ENCODE measurements at places on chromosomes 3 and 15.
A peak's percentile ranks its signal among the peaks of the same experiment; 100 is the strongest.

DNA sequence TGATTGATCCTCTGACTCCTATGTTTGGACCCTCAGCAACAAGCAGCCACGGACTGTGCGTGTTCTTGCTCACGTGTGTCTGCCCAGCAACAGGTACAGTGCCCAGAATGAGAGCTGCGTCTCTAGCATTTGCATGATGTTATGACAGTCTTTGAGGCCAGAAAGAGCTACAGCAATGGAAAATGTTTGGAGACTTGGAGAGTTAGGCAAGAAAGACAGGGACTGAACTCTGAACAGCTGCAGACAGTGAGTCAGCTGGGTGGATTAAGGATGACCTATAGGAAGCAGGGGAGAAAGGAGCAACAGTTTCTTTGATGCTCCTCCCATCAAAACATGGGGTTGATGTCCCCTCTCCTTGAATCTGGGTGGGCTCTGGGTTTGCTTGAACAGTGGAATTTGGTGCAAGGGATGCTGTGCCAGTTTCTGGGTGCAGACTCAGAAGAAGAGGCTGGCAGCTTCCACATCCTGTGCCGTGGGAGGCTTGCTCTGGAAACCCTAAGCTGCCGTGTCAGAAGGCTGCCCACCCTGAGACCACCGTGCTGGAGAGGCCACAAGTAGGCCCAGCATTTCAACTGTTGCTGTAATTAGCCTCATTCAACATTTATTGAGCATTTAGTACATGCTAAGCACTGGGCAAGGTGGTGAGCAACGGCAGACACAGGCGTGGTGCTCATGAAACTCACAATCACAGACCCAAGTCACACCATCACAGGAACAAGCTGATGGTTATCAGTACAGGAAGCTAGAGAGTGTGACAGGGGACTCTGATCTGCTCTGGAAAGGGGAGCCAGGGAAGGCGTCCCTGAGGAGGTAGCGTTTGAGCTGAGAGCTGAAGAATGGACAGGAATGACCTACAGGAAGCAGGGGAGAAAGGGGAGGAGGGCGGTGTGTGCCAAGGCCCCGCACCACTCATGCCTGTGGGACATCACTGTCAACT is 21.7 kb downstream of the CCR9 start:
- no peak for DNase-seq

DNA sequence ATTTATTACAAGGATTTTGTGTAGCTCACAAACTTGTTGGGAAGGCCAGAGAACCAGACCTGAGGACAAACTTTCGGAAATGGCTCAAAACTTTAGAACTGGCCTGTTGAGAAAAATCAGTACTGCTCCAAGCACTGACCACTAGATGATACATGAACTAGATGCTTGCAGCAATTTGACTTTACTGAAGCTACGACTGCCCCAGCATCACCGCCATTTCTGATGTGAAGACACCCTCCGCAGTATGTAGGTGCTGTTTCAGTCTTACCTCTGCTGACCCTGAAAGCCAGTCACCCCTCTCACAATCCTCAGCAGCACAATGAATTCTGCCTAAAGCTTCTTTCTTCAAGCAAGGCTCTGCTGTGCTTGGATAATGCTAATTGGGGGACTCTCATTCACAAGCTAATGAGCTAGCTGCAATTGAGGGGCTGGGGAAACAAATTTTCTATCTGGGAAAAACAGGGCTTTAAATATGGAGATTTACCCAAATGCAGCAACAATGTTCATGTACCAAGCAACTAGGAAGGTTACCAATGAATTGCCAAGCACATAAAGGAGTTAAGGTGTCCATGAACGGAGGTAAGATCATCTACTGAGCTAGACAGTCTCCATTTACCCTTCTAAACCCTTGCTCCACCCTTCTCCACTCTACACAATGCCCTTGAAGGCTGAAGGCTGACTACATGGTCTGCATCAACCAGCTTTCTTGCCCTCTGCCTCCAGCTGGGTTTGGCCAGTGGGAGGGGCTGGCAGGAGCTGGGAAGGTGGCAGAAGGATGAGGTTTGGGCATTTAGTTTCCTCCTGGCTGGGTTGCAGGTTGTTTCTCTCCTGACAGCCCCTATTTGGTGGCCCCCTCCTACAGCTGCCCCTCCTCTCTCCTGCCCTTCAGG is 53.2 kb upstream of the FSTL1 start:
- no peak for DNase-seq

DNA sequence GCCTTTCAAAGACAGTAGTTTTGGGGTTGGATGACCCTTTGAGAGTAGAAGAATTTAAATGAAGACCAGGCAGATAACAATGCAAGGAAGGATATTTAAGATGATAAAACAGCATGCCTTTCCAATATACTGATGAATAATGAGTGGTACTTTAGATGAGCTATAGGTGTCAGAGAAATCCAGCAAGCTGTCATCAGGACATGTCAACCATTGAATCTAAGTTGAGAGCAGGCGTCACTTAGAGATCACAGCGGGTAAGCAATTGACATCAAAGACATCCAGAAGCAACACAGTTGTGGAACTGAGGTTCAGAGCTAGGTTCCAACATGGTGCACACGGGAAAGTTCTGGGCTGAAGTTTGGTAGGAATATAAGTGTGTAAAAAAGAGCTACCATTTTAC is 25.0 kb downstream of the CCDC54 start:
- DNase-seq, result no peak

DNA sequence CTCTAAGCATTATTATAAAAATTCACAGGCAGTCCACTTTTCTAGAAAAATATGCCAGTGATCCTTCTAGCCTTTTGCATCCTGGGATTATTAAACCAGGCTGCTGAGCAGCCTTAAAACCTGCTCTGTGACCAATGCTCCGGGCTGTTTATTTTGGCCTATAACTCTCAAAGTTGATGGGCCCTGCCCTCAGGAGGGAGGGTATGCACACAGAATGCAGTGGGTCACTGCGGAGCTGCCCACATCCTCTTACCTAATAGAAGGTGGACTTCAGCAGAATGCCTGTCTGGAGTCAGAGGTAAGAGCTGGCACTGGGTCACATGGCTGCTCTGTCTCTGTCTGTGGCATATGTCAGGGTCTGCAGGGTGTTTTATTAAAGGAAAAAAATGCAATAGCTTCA is 26.0 kb downstream of the CPNE4 start:
- DNase-seq, result no peak

- DNase-seq, result no peak
Measured at GRCh38 chr3:197485143-197485542, 70.6 kb downstream of the BDH1 start.

DNA sequence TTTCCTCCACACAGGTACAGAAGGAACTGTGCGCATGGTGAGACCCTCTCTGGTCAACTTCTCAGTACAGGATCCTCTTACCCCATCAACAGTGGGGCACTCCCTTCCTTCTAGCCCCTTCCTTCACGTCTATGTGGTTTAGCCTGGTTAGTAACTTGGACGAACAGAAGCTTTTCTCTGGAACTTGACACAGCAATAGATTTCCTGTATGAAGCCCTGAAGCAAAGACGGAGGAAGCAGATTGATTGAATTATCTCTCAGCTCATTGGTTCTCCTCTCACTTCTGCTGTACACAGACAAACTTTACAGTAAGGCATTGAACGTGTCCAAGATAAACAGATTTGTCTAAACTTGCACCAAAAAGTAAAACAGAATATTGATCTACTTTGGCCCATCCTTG is at the start of gene CD200R1:
TSS of gene CD200R1 (minus strand) at position 210 of the 400 bp plus-strand sequence. CDS start 246 bp downstream, outside the sequence.
- DNase-seq, result no peak

- no peak for DNase-seq
Measured at GRCh38 chr3:187773233-187774184, 28.2 kb upstream of the BCL6 start.

GRCh38 chr15:99447497-99448371 is 118.0 kb upstream of the MEF2A start:
- peak; percentile 75 for DNase-seq

DNA sequence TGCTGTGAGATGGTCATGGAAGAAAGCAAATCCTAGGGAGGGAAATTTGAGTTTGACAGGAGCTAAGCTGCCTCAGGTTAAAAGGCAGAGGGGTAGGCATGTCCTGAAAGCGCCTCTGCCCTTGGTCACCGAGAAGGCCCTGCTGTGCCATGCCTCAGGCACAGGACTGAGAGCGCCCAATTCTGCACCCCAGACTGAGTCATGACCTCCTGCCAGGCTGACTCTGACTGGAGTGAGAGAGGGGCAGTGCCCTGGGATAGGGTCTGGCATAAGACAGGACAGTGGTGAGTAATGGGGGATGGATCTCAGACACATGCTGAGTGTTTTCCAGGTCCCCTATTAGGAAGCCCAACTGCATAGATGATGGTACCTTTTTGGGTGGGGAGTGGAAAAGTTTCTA is 44.4 kb downstream of the EPHB1 start:
- DNase-seq, result no peak

DNA sequence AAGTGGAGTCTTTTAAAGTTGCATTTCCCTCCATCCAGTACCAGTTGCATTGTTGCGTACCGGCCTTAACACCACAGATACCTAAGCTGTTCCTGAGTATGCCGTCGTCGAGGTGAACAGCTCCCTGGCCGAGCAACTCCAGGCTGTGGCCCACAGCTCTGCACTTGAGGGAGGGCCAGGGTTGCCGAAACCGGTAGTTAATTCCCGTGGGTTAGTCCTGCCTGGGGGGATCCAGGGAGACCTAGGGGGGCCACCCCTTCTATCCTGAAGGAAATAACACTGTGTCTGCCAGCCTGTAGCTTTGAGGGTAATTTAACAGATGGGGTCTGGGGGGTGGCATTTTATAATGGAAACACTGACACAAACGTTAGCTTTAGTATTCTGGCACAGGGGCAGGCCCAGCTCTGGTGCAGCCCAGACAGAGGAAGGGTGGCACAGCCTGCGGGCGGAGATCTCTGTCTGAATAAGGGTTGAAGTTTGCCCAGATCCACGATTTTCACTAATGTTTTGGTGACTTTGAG is 60.8 kb downstream of the RGMA start:
- no peak for DNase-seq

Measured in NCI-H1105 treated with DMSO at 0.1 percent for 48 hours (cell line).